ENCODE measurements at places on chromosomes 16 and 17.

DNA sequence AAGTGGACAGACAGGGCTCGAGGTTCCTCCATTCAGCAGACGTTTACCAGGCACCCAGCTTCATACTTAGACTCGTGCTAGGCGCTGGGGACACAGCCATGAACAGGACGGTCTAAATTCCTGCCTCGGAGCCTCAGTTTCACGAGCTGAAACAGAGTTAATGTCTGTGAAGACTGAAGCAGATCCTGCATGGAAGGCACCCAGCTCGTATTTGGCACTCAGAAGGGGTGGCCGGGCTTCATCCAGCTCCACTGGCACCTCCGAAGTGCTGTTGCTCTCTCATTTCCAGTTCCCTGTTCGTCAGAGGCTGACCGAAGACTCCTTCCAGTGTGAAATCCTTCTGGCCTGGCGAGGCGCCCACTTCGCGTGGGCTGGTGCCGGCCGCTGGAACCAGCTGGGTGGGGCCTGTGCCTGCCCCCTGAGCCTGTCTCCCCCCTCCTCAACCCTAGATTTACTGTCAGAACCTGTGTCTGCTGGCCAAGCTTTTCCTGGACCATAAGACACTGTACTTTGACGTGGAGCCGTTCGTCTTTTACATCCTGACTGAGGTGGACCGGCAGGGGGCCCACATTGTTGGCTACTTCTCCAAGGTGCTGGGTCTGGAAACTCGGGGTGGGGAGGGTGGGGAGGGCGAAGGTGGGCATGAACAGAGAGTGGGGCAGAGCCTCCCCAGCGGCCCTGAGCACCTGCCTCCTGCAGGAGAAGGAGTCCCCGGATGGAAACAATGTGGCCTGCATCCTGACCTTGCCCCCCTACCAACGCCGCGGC is 5.8 kb downstream of the PRSS8 start:
- DNase-seq, result no peak

DNA sequence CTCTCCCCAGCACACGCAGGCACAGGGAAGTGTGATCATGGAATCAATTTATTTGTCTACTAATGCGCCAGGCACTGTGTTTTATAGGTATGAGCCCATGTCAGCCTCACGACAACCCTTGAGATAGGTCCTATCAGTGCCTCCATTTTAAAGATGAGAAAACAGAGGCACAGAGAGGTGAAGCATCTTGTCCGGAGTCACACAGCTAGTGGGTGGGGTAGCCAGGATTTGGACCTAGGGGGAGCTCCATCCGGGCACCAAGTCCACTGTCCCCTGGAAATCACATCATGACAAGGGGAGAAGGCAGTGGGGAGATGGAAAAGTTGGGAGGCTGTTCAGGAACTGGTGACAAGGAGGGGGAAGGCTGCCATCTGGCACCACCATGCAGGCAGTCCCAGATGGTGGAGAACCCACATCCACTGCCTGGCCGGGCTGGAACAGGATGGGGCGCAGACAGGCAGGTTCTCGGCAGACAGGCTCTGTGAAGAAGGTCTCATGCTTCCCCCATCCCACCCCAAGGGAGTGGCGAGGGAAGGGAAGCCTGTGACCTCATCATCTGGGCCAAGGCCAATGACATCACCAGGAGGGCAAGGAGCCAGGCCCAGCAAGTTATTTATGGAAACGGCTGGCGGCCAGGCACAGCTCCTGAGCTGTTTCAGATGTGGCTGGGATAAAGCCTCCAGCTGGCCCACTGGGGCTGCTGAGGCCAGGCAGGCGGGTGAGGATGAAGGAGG is 126.0 kb upstream of the SDK2 start:
- peak; percentile 46 for DNase-seq

DNA sequence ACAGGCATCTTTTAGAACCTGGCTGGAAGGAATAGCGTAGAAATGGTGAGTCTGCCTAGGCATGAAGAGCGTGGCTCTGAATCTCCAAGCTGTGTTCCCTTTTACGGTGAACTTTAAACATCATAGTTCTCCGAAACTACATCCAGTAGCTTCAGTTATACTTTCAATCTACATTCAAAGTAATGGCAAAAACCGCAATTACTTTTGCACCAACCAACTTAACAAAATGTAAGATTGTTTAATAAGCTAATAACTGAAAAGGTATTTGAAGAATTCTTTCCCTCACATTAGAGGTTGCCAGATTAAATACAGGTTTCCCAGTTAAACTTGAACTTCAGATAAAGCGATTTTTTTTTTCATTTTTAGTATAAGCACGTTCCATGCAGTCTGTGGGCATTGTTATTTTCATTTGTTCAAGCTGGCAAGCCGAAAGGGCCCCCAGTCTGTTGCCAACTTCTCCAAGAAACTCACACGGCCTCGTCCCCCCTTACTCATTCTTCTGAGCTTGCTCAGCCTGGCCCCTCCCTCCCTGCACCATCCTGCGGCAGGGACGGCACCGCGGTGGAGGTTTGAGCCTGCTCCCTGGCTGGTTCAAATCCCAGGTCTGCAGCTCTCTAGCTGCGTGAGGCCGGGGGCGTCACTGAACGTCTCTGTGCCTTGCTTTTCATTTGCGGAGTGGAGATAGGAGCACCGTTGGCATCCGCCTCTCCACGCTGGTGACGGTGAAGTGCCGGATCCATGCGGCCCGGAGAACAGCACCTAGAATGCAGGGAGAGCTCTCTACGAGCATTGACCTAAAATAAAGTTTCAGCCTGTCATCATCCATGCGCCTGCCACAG is 3.5 kb upstream of the MTHFSD start:
- DNase-seq, result no peak

DNA sequence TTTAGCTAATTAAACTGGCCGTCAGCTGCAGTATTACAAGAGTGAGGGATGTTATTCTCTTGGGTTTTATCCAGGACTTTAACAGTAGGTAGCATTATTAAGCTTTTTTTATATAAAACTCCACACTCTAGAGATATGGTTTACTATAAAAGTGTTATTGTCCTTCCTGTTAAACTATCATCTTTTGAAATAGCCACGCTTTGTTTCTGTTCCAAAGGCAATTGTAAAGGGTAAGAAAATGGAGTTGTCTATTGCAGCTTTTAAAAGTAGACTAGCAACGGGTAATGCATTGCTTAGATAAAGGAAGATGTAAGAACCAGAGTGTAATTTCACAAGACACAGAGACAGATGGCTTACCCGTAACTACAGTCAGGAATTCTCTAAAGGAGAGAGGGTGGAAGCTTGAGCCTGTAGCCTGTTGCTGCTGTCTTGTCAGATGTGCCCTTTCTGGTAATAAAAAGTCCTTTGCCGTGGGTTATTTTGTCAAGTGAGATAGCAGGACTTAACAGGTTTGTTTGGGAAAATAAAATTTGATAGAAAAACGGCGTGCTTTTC is 56.4 kb downstream of the WWOX start:
- no peak for DNase-seq

GRCh38 chr16:85675251-85675874 is 13.4 kb downstream of the GINS2 start:
- no peak for DNase-seq

GRCh38 chr16:85947230-85948137 is 48.5 kb downstream of the IRF8 start:
- DNase-seq, result no peak

DNA sequence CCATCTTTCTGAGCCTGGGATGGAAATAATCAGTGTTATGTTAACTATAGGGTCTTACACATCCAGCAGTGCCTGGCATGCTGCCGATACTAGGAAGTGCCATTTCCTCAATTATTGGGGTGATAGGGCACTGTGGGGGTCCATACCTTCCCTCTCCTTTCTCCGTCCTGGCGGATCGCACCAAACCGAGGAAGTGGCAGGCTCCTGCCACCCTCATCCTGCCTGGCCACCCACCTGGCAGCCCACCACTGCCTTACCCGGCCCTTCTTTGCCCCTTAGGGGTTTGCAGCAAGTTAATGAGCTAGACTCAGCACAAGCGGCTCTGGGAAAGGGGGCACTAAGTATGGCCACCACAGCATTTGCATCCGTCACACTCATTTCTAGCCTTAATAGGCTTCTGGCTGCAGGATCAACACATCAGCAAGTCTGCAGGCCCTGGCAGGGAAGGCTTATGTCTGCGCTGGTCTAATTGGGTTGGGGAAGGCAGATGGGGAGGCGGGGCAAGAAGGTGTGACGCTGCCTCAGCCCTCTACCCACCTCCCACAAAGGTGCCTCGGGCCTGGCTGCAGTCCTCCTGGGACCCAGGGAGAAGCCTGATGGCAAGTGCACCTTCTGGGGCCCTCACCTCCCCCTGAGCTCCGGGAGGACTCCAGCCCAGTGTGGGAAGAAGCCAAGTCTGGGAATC is 28.6 kb downstream of the DCAKD start:
- DNase-seq, result no peak

- no peak for DNase-seq
Measured at GRCh38 chr16:87527055-87527724, 34.4 kb upstream of the ZCCHC14 start.

DNA sequence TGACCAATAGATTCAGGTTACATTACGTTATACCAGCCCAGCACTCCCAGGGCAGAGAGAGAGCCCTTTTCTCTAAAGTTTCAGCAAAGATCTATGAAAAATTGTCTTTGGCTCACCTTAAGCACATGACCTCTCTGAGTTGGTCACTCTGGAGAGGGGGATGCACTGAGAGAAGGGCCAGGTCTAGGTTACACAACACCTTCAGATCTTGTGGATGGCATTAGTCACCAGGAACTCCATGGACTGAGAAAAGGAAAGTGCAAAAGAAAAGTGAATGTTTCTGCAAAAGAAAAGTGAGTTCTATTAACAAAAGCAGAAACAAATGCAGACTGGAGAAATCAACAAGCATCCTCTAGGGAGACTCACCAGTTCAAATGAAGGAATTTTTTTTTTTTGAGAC is 253.3 kb upstream of the SALL1 start:
- no peak for DNase-seq

GRCh38 chr16:80710918-80711317 is 93.5 kb downstream of the CDYL2 start:
- no peak for DNase-seq

- no peak for DNase-seq
Measured at GRCh38 chr17:66612993-66613392, 221.9 kb upstream of the CACNG5 start.

- DNase-seq, result no peak
Measured at GRCh38 chr17:38671939-38672720, 2.6 kb downstream of the EPOP start.

DNA sequence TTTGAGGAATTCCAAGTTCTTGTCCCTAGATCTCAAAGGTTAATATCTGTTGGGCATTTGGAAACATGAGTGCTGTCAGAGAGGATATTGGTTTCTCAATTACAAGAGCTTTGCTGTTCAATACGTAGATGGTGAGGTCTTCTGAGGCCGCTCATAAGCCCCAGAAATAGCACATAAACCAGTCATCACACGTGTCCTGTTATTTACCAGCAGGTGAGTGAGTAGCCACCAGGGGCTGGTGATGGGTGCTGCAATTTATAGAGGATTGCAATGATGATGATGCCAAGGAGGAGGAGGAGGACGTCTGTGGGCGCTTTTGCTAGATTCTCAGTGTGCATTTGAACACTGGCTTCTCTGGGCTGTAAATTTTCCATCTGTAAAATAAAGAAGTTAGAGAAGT is 89.0 kb downstream of the SALL1 start:
- no peak for DNase-seq

- DNase-seq, result no peak
Measured at GRCh38 chr17:19570544-19571062, 36.9 kb downstream of the SLC47A1 start.

GRCh38 chr16:17724242-17724898 is 253.6 kb upstream of the XYLT1 start:
- no peak for DNase-seq

DNA sequence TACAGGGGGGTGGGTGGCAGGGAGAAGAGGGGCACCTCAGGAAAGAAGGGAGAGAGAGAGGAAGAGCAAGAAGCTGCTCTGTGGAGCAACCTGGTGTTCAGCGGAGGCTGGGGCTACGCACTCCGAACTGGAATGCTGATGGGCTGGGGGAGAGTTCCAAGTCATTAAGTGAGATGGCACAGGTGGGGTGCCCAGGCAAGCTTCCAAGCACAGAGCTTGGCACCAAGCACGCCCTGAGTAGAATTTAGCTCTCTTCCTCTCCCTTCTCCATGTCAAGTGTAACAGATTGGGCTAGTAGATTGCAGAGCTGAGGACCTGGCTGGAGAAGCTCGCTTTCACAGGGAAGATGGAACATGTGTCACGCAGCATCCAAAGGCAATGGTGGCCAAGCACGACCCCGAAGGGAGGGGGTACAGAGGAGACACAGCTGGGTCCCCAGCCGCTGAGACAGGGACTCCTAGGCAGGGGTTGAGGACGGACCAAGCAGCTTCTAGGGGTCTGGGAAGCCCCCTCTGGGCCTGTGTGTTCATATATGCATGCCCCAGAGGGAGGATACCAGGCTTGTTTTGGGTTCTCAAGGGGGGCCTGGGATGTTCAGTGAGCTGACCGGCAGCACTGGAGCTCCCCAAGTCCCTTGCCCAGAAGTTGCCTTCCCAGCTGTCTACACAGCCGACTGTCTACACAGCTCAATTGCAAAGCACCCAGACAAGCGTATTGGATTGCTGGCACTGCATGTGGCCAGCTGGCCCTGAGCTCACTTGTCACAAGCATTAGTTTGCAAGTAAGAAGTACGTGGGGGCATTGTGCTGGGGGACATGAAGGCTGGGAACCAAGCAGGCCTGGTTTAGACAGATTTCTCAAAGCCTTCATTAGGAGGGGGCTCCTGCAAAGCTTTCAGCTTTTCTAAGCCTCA is 247.8 kb downstream of the ENGASE start:
- DNase-seq, result no peak

DNA sequence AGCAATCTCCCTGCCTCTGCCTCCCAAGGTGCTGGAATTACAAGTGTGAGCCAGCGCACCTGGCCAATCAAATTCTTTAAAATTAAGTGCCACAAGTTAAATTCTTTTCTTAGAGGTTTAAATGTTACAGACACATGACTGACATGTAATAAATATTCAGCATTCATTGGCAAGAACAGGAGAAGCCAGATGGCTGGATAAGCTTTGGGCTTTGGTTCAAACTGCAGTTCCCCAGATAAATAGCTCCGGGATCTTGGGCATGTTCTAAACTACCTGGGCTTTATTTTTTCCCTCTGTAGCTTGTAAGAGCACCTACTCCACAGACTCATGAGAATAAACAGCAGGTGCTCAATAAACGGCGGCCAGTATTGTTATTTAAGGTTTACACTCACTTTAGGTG is 34.1 kb downstream of the ABAT start:
- DNase-seq, result no peak

DNA sequence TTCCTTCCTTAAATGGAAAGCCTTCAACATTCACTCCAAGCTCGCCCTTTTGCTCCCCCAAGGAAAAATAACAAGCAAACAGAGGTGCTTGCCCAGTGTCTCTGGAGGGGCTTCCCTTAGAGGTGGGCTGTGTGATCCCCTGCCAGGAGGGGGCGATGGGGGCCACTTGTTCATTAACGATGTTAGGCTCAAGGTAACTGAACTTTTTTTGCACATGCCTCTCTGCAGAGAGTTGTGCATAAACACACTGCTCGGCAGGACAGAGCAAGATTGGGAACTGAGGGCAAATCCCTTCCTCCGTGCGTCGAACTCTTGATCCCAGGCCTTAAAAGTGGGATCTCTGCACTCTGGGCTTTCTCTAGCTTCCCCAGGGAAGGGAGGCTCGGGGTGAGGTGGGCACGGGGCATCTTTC is 15.5 kb upstream of the NAGLU start:
- DNase-seq, result no peak

GRCh38 chr17:57284984-57285646 is 28.8 kb downstream of the MSI2 start:
- DNase-seq, result no peak

GRCh38 chr16:84082110-84082509 is 34.6 kb downstream of the MBTPS1 start:
- DNase-seq, result no peak

GRCh38 chr17:65403626-65404025 is 157.8 kb downstream of the AXIN2 start:
- no peak for DNase-seq
